ENCODE measurements at places on chromosomes 3 and 15.

- DNase-seq = no peak
Observed at GRCh38 chr15:51093839-51094605, 684 bp downstream of the TNFAIP8L3 start.

- no peak for DNase-seq
Observed at GRCh38 chr15:66481107-66481856, 16.3 kb downstream of the SNAPC5 start.

GRCh38 chr3:48505968-48506504 lies 2.1 kb upstream of the SHISA5 start:
- DNase-seq = no peak

DNA sequence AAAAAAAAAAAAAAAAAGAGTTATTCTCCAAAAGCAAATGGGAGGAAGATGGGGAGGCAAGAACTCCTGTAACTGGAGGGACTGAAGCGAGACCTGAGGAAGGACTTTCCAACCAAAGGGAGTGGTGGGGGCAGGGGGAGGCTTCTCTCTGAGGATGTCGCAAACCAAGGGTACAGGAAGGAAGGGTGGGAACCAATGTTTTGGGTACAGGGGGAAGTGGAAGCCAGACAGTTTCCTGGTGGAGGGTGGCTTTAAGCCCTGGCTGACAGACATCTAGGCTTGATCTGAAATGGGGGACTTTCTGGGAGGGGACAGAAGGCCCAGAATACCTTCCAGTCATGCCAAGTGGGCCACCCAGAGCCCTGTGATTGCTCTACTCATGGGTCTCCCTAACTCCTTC lies 27.0 kb downstream of the VIPR1 start:
- DNase-seq = no peak

- no peak for DNase-seq
Observed at GRCh38 chr15:29687939-29688505, 134.2 kb downstream of the TJP1 start.
